OCI-LY7 (cell line): ENCODE measurements at places on chromosomes 16 and 17. TPM values are rescaled to one million over a fixed set of nuclear protein-coding genes. Genes with fewer than 3 reads are reported as not detected.

The PLCG2 gene
- total RNA-seq: 464 and 485 TPM in 2 replicates

The TMEM92 gene
- total RNA-seq: not detected in 2 replicates

- peak; percentile 37 for DNase-seq
These were observed 356.3 kb upstream of the SOX9 start for GRCh38 chr17:71764505-71764904.

GRCh38 chr16:19708296-19709205, 9.5 kb downstream of the KNOP1 start:
- no peak for DNase-seq

- no peak for DNase-seq
These were observed 50.5 kb upstream of the AMZ2 start for GRCh38 chr17:68197091-68197996.
